ENCODE measurements at places on chromosomes 2 and 18.

GRCh38 chr18:35267161-35267651, 22.8 kb downstream of the ZSCAN30 start:
- H3K36me3 ChIP-seq = peaks cover 10% of the 10 kb centered on the region
- no peaks in the 10 kb centered on the region for H3K27me3 ChIP-seq
- peak; percentile 61 for DNase-seq
- H3K4me1 ChIP-seq = peaks cover 28% of the 10 kb centered on the region
- H3K27ac ChIP-seq = peak overlapping the region; percentile 97

GRCh38 chr2:162113088-162113775, 38.8 kb downstream of the GCG start:
- H3K27ac ChIP-seq = no peak overlapping the region
- no peak for DNase-seq
- no peak overlapping the region for H3K4me3 ChIP-seq
- H3K4me1 ChIP-seq = peaks cover 3% of the 10 kb centered on the region

GRCh38 chr18:62368100-62368499, 43.0 kb downstream of the TNFRSF11A start:
- H3K36me3 ChIP-seq = no peaks in the 10 kb centered on the region
- DNase-seq = no peak
- no peak overlapping the region for H3K27ac ChIP-seq

GRCh38 chr2:133532919-133533318, 35.3 kb downstream of the NCKAP5 start:
- H3K27ac ChIP-seq = no peak overlapping the region
- no peak overlapping the region for H3K4me3 ChIP-seq
- H3K4me1 ChIP-seq = no peaks in the 10 kb centered on the region
- no peaks in the 10 kb centered on the region for H3K36me3 ChIP-seq
- peaks cover 6% of the 10 kb centered on the region for H3K27me3 ChIP-seq

GRCh38 chr2:236608188-236608525, 38.5 kb downstream of the ACKR3 start:
- H3K4me1 ChIP-seq = peaks cover 9% of the 10 kb centered on the region
- H3K27ac ChIP-seq = no peak overlapping the region
- DNase-seq = no peak
- peaks cover 44% of the 10 kb centered on the region for H3K27me3 ChIP-seq

GRCh38 chr18:62464266-62464665, 58.6 kb upstream of the ZCCHC2 start:
- peaks cover 3% of the 10 kb centered on the region for H3K27me3 ChIP-seq
- H3K4me1 ChIP-seq = no peaks in the 10 kb centered on the region
- no peak overlapping the region for H3K27ac ChIP-seq
- peaks cover 1% of the 10 kb centered on the region for H3K36me3 ChIP-seq

- H3K4me1 ChIP-seq = peaks cover 47% of the 10 kb centered on the region
- no peak for DNase-seq
- H3K27me3 ChIP-seq = no peaks in the 10 kb centered on the region
- no peaks in the 10 kb centered on the region for H3K36me3 ChIP-seq
Measured at GRCh38 chr2:127645395-127646291, at the start of gene GPR17. GPR17 (plus strand) TSS chr2:127646153; CDS start chr2:127650736, 4,583 bp downstream.

GRCh38 chr2:37923308-37924055, 1.6 kb upstream of the RMDN2 start:
- no peak for DNase-seq
- H3K36me3 ChIP-seq = no peaks in the 10 kb centered on the region
- H3K27ac ChIP-seq = no peak overlapping the region
- H3K27me3 ChIP-seq = peaks cover 10% of the 10 kb centered on the region
- peaks cover 9% of the 10 kb centered on the region for H3K4me1 ChIP-seq

All from naive thymus-derived CD8-positive, alpha-beta T cell (primary cell).